Stimulated activated CD8-positive, alpha-beta memory T cell treated with anti-CD3 and anti-CD28 coated beads, Interleukin-4, amount 100 ng/mL, for 4 hours (primary cell): ENCODE measurements at places on chromosomes 2 and 18.

DNA sequence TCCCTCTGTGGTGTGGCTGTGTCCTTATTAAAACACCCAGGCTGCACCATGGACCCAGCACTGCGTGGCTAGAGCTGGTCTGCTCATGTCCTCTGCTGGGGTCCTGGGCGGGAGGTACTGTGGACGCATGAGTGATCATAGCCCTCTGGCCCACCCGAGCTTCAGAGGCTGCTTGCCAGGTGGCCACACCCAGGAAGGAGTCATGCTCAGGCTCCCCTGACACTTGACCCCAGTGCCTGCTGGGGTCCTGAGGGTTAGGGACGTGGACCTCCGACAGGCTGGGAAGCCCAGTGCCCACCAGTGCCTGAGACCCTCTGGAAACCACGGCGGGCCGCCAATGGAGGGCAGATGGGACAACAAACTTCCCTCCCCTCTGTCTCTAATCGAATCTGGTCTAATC, 66.3 kb upstream of the HS6ST1 start:
- DNase-seq: no peak

DNA sequence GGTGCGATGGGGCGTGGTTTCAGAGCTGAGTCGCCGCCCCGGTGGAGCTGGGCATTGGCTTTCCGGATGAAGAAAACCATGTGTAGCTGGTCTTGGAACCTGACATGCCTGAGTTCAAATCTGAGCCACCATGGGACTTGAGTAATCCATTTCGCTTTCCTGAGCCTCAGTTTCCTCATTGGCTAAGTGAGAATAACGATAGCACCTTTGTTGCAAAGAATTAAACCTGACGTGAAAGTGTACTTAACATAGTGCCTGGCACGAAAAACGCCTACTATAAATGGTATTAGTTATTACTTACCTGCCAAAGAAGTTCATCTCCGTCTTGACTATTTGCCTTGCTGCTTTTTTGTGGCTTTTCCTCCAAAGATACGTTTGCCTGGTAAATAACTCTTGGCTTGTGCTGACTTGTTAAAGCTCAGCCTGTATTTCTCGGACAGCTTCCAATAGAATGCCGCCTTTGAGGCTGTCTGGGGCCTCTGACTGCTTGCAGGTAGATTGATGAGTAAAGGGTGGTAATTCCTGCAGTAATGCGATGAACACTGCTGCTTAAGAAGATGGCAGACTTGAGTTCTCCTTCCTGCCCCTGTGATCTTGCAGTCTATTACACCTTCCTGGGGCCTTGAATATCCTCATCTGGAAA, 1.3 kb downstream of the CDCA7 start:
- no peak for DNase-seq

- no peak for DNase-seq
Measured at GRCh38 chr18:62368100-62368499, 43.0 kb downstream of the TNFRSF11A start.

GRCh38 chr2:43221124-43221762, 5.2 kb downstream of the ZFP36L2 start:
- DNase-seq: no peak

DNA sequence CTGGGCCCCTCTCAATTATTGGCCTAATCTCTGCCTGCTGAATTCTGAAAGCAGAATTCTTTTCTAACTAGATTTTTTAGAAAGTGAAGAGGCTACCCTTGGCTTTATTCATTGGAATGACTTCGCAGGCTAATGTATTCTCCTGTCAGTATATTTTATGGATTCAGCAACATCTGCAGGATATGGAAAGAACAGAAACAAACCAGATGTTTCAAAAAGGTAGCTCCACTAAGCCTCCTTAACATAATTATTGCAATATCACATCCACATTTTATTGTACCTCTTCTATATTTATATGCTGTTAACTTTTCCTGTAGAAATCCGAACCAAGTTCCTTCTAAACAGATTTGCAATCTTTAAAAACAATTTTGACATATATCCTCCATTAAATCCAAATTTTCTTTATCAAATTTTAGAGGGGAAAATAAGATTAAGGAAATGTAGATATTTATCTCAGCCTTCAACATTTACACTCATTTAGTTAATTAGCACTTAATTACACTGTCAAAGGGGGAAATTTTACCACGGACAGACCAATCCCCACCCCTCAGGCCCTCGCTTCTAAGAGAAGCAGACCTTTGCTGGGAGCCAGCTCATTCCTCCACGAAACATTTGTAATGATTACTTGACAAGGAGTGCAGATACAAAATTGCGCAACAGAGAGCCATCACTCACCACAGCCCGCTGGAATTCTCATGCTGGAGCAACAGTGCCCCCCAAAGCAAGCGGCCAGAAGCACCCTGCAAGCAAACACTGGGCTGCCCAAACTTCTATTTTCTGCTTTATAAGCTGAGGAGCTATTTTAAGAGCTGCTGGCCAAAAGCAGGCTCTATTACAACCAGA, 253.4 kb downstream of the ETAA1 start:
- DNase-seq: no peak

GRCh38 chr2:227118353-227118752, 45.7 kb downstream of the COL4A4 start:
- DNase-seq: no peak

DNA sequence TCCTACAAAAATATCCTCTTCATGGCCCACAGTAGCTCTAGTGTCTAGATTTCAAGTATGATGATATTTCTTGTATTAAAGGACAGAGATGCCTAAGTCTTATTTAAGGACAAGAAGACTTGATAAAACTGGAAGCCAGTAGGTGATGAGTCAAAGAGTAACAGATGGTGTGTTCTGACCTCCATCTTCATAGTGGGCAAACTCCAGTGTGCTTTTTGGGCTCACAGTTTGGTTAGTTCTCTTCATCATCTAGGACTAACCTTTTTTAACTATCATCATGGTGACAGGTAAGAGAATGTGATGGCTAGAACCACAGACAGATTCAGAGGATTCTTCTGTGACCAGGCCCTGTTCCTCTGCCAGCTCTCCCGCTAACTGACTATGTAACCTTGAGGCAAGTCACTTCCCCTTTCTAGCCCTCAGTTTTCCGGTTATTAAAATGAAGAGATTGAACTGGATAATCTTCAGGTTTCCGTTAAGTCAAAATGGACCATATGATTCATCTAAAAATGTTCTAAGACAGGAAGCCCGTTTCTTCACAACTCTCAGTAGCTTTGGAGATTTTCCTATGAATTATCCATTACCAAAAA, 140.3 kb upstream of the RASGRP3 start:
- DNase-seq: no peak
